CD4-positive, alpha-beta T cell treated with Interleukin-4 for 1 hour (primary cell): ENCODE measurements at places on chromosomes 4 and X.

GRCh38 chr4:77443941-77444340 lies 161.7 kb upstream of the CXCL13 start:
- no peak for DNase-seq

- DNase-seq: no peak
Observed at GRCh38 chr4:138938366-138938690, 77.3 kb upstream of the NOCT start.

GRCh38 chr4:175308236-175308635 lies 390.1 kb downstream of the ADAM29 start:
- no peak for DNase-seq

GRCh38 chrX:130726661-130727060 lies 176.3 kb downstream of the ENOX2 start:
- no peak for DNase-seq

DNA sequence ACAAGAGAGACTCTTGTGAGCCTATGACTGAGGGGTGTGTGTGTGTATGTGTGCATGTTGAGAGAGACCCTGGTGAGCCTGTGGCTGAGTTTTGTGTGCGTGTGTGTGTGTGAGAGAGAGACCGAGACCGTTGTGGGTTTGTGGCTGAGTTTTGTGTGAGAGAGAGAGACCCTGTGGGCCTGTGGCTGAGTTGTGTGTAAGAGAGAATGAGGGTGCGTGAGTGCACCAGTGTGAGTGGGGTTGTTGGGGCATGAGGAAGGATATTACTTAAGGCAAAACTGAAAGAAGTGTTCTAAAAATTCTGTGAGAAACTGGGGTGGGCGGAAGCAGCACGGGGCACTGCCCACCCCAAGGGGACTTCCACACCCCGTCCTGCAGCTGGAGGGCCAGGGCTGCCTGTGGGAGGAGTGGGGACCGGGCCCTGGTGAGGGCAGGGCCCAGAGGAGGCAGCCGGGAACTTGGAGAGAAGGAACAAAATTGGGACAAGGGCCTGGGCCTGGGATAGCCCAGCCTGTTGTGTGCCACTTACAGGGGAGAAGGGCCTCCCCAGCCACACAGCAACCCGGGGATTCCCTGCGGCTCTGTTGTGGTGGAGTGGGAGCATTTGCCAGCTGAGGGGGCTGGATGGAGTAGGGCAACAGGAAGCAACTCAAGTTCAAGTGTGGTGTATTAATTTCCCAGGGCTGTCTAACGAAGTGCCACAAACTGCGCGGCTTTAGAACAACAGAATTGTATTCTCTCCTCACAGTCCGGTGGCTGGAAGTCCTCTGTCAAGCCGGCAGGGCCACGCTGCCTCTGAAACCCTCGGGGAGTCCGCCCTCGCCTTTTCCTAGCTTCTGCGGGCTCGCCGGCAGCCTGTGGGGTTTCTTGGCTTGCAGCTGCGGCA lies 22.1 kb downstream of the TMEM131L start:
- DNase-seq: peak; percentile 78

- no peak for DNase-seq
Observed at GRCh38 chrX:136453771-136454170, 34.0 kb upstream of the BRS3 start.

DNA sequence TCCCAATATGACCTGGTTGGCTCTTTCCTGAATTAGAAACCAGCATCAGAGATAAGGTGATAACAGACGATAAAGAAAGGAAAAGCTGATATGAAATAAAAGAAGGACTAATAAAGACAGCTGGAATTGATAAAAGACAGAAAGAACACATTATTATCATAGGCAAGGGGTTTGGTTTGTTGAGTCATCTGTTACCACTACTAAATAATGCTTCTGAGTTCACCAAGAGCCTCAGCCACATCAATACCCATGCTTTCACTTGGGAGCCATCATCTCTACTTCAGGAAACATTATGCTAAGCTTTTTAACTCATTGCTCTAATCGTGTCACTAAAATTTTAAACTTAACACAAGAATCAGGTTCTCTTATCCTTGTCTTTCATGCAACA lies 27.6 kb downstream of the ANXA5 start:
- no peak for DNase-seq

- DNase-seq: no peak
Observed at GRCh38 chr4:86855572-86855971, 6.4 kb upstream of the SLC10A6 start.

GRCh38 chr4:148944839-148945219 lies 502.6 kb upstream of the NR3C2 start:
- DNase-seq: no peak
